ENCODE measurements at places on chromosomes 7 and 10. TPM values are rescaled to one million over a fixed set of nuclear protein-coding genes. Genes with fewer than 3 reads are reported as not detected.

GRCh38 chr7:47783456-47784223, 164.6 kb downstream of the PKD1L1 start:
- DNase-seq, result no peak

- no peak for DNase-seq
These were observed 31.3 kb downstream of the GNAT3 start for GRCh38 chr7:80480566-80480965.

- DNase-seq, result no peak
These were observed 4.7 kb upstream of the OPN4 start for GRCh38 chr10:86649471-86650150.

DNA sequence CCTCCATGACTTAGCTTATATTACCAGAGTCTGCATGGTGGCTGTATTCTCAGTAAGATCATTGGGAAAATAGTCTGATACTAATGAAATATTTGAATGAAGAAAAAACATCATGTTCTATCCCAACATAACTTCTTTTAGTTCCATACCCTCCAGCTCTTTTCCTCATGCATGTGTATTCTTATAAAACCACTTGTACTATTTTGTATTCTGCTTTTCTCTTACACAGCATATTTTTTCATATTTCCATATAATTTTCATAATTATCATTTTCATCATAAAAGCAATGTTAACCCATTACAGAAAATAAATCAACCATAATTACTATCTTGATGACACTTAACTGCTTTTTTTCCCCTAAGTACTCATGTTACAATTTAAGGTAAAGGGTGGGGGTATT, 371.2 kb upstream of the LRGUK start:
- no peak for DNase-seq

DNA sequence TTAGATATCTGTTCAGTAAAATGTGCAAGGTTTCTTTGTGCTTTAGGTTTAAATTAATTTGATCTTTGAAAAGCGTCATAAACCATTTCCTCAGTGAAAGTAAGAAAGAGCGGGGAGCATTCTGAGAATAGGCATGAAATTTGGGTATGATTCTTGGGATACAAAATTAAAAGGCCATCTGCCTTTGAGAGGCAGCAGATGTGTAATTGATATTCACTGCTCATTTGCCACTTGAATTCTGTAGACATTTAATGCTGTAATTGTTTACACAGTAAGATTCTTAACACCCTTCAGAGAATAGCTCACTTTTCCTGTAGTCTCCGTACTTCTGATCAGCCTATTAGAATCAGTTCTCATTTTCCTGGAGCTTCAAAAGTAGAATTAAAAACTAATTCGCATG, 18.7 kb downstream of the FRMD4A start:
- no peak for DNase-seq

- peak; percentile 30 for DNase-seq
These were observed at the start of the genes DYDC1 and DYDC2 for GRCh38 chr10:80356563-80356988. TSS of gene DYDC1 (minus strand) at chr10:80356755. CDS start at chr10:80352601, 4,154 bp downstream. TSS of gene DYDC2 (plus strand) at chr10:80356781. CDS start at chr10:80362444, 5,663 bp downstream.

- no peak for DNase-seq
These were observed 95.0 kb upstream of the AGBL3 start for GRCh38 chr7:134891262-134891695.

GRCh38 chr10:124185084-124185483, 91.7 kb upstream of the CHST15 start:
- DNase-seq, result no peak

GRCh38 chr7:95433952-95434556, 774 bp downstream of the PON2 start:
- no peak for DNase-seq

DNA sequence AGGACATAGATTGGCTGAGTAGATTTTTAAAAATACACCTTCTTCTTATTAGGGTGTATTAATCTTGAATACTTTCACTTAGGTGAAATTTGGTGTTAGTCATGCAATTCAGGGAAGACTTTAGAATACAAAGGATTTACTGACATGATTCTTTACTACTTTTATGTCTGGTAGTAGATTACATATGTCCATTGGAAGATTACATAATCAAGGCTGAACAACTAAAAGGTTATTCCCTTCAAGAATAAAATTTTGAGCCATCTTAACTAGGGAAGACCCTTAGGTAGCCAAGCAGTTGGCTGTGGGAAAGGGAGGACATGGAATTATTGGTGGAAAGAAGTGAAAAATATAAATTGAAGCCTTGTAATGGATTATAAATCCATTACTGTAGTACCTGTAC, 165.0 kb downstream of the ITGB1 start:
- no peak for DNase-seq

GRCh38 chr10:102449321-102450123, 1.8 kb downstream of the C10orf95 start:
- DNase-seq, result peak; percentile 81

TRIM56 gene
- 31.9 TPM for total RNA-seq

NPC1L1 gene
- total RNA-seq, result not detected

THNSL1 gene
- 9.5 TPM for total RNA-seq

BMPR1A gene
- 20.9 TPM for total RNA-seq

FAM131B gene
- 2.8 TPM for total RNA-seq

Measured in CD8-positive, alpha-beta memory T cell (primary cell).